ENCODE measurements at places on chromosomes 4 and X.

DNA sequence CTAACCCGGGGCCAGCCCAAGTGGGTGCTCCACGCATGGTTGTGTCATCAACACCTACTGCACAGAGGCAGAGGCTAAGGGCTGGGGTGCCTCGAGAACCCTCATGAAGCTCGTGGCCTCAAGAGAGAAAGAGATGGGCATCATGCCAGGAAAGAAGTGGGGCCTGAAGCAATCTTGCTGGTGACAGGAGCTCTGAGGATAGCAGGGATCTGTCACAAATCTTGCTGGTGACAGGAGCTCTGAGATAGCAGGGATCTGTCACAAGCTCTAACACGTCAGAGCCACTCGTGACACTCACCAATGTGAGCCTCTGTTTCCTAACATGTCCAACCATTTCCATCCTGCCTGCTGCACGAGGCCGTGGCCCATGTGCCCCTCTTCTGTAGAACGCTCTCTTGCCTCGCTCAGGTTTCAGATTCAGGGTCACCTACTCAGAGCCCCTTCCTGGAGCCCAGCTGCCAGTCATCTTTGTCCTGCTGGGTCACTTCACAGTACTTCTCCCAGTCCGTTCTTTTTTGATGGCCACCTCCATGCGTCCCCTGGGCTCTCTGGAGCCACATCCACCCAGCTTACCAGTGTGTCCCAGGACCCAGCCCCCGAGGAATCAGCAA, 21.1 kb downstream of the PNMA6E start:
- DNase-seq = no peak

DNA sequence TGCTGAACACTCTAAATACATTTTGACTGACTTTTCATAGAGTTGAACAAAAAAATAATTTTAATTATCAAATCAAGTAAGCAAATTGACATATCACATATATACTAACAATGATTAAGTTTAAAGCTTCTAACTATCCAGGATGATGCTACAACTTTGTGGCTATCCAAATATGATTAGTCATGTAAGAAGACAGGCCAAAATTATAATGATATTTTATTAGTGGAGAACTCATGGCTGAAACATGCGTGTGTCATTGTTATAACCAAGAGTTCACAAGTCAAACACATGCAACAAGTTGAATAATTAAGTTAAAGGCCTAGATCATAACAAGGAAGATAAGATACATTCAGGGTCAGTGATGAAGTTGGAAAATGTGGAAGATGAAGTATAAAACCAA, 346.8 kb downstream of the FSTL5 start:
- no peak for DNase-seq

DNA sequence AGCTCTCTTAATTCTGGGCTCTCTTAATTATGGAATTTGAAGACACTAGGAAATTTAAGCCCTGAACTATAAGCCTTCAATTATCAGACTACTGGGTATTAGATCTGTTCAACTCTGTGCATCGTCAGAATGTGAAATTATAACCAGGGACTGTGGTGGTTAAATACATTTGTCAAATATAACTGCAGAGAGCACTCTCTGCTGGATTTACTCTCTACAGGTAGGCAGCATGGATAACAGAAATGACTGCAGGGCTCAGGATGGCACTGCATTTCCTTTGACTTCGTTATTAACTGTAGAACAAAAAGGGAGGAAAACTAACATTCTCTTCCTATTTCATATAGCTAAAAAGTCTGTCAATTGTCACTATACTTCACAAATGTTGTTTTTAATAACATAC, 310.1 kb upstream of the RASGEF1B start:
- no peak for DNase-seq

GRCh38 chrX:100315566-100315965, 94.5 kb downstream of the PCDH19 start:
- no peak for DNase-seq

DNA sequence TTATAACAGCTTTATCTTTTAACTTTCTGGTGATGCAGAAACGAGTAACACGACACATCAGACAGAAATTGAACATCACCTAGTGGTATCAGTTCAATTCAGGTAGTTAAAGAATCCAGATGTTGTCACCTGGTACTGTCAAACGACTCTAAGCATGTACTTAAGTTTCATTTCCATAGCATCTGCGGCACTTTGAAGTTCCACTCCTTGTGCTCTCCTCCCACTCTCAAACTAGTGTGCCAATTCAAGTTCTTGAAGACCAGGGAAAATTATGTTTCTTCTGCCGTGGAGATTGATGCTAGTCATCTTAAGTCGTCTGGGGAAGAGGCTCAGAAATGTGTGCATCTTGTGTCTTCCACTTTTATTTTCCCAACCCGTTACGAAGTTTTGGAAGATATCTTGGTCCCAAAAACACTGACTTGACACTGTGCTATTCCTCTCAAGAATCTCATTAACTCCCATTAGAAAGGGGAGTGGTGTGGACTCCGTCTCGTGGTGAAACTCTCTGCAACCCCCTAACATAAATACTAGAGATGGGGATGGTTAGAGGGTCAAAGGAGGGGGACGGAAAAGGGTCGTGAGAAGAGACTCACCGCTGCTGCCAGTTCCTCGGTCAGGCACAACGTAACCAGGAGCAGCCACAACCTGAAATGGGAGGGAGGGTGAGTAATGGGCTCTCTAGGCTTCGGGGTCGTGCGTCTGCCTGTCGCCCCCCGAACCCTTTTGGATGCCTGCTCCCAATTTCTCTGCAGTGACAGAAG, 693 bp downstream of the COL4A6 start:
- no peak for DNase-seq

- DNase-seq = no peak
Observed at GRCh38 chrX:8242431-8243020, 71.5 kb upstream of the VCX2 start.

- DNase-seq = no peak
Observed at GRCh38 chr4:83753260-83753659, 217.4 kb downstream of the GPAT3 start.

GRCh38 chr4:76570141-76570973, 135.3 kb downstream of the SHROOM3 start:
- DNase-seq = peak; percentile 29

DNA sequence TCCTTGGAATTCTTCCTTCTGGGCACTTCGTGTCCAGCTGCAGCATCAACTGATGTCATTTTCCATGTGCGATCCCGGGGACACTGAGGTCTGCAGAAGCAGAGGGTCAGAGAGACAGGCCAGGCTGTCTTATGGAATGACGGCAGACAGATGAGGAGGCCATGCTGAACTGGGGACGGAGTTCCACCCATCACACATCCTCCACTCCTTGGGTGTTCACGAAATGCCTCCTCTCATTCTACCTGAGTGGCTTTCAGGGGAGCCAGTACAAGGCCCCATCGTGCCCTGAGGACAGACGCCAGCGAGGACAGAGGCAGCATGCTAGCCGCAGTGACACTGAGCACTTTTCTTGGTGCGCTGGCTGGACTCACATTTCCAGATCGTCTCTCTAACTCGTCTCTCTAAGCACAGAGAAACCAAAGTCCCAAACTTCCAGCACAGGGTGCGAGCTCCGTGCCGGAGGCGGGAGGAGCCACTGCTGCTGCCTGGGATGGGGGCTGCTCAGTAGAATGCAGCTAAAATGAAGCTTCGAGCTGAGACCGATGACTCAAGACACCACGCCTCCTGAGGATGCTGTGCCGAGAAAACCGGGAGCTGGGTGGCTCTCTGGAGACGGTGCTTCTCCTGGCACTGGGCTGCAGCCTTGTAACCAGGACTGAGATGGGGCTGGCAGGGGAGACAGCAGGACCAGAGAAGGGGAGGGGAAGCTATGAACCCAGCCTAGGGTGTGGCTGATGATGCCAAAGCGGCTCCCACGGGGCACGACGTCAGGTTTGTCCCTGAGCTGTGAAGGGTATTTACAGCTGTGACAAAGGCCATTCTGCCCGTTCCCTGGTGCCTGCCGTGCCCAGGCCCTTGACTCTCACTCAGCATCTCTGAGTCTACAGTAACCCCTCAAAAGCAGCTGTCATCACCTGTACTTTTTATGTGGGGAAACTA, 8.2 kb downstream of the ABLIM2 start:
- DNase-seq = no peak

- DNase-seq = no peak
Observed at GRCh38 chrX:31039327-31039711, 32.5 kb downstream of the FTHL17 start.
